ENCODE measurements at places on chromosomes 16 and 17.

DNA sequence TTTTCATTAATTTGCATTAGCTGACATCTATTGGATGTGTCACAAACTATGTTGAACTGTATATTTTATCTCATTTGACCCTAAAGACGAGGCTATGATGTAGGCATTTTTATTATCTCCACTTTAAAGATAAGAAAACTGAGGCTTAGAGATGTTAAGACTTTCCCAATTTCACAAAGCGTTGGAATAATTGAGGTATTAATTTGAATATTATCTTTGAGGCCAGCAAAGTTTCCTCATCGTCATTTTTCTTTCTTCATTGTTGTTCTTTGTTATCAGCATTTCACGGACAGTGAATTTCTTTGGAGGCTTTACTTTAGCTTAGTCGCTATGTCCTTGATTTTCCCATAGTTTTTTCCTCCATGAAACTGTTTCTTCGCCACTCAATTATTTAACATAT, 227.5 kb upstream of the MYOCD start:
- no peak for DNase-seq

- no peak for DNase-seq
These were observed 3.6 kb upstream of the SLC6A4 start for GRCh38 chr17:30239089-30239462.

- no peak for DNase-seq
These were observed 20.2 kb downstream of the AP2B1 start for GRCh38 chr17:35607239-35607847.

DNA sequence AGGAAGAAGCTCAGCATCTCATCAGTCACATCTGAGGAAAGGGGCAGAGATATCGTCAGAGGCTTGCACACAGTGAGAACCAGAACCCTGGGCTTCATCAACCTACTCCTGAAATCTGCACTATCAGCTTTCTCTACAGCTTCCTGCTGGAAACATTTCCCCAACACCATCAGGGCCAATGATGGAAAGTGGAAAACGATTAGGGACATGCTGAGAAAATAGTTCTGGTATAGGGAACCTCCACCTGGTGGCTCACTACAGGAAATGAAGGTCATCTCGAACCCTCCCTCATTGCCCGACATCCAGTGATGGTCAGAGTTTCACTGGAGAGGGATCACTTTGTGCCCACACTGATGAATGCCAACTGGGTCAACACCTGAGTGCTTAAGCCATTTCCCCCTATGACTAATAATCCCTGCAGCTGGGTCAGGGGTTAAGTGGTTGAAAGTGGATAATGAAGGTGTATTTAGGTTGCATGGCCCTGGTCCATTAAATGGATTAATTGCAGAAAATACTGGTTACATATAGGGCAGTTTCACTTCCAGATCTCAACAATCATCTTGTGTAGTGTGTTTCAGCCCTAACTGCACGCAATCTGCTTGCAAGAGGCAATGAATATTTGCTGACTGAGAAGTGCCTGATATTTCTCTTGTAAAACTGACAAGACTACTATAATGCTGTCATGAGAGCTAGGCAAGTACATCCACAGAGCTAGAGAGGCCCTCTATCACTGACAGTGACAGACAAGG, 43.1 kb upstream of the GSG1L start:
- DNase-seq = no peak

DNA sequence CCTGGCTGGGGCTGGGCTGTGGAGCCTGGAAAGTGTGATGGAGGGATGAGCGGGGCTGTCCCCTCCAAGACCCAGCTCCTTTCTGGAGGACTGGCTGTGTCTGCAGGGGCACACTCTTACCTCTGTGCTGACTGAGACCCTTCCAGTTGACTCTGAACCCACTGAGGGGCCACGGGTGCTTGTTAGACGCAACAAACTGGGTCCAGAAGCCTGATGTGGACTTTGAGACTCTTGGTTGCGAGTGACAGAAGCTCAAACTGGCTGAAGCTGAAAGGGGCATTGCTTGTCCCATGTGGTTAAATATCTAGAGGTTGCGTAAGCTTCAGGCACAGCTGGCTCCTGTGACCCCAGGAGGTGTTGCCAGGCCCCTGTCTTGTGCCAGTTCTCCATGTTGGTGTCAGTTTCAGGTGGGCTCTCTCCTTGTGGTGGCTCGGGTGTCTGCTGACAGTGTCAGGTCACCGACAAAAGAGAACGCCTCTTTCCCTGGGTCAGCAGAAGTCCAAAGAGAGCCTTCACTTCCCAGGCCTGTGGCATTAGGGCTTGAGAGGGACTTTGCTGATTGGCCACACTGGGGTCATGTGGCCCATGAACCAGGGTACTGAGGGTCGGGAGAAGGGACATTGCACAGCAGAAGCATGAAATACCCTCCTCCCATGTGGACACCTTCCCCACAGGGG, 16.7 kb downstream of the ADCY7 start:
- DNase-seq = no peak

GRCh38 chr17:80778716-80779115, 212.9 kb upstream of the CHMP6 start:
- DNase-seq = no peak

- no peak for DNase-seq
These were observed 4.0 kb downstream of the LYRM1 start for GRCh38 chr16:20904507-20905081.

DNA sequence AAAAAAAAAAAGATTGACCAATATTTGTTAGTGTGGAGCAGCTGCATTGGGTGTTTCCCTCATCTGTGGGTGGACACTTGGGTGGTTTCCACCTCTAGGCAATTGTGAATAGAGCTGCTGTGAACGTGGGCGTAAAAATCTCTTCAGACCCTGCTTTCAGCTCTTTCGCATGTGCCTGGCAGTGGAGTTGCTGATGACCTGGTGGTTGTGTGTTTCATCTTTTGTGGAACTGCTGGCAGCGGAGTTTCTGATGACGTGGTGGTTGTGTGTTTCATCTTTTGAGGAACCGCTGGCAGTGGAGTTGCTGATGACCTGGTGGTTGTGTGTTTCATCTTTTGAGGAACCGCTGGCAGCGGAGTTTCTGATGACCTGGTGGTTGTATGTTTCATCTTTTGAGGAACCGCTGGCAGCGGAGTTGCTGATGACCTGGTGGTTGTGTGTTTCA, 21.4 kb downstream of the ZC3H18 start:
- peak; percentile 41 for DNase-seq

DNA sequence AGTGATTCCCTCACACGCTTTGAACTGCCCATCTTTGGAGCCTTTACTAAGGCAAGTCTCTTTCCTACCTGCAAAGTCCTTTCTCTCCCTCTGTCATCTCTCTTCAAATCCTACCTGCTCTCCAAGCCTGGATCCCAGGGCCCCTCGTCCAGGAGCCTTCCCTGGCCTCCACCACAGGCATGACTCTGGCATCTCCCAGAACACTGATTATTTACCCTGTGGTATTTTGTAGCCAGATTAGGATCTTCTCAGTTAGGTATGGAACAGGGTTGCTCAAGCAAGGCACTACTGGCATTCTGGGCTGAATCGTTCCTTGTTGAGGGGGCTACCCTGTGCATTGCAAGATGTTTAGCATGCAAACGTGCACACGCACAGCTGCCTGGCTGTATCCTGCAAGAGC, 31.9 kb upstream of the POLR3E start:
- DNase-seq = no peak

GRCh38 chr16:85898521-85899442, at the start of gene IRF8:
TSS of gene IRF8 (plus strand) at chr16:85899162. CDS start at chr16:85903016, 3,854 bp downstream.
- peak; percentile 76 for DNase-seq

DNA sequence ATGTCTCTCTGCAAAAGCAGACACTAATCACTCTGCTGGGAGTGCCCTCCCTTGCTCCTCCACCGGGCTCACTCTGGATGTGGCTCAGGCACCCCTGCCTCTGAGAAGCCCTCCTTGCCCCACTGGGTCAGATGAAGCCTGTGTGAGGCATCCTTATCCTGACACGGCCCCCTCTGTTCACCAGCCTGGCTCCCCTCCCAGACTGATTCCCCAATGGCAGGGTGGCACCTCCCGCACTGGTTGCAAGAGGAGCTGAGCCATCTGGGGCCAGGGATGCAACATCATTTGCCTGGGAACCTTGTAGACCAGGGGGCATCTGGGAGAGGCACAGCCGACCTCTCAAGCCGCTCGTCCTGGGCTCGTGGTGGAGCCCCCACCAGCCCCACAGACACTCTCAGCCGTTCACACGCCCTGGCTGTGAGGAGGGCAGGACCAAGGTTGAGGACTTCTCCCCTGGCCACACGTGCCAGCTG, 6.7 kb downstream of the SMTNL2 start:
- DNase-seq = no peak

DNA sequence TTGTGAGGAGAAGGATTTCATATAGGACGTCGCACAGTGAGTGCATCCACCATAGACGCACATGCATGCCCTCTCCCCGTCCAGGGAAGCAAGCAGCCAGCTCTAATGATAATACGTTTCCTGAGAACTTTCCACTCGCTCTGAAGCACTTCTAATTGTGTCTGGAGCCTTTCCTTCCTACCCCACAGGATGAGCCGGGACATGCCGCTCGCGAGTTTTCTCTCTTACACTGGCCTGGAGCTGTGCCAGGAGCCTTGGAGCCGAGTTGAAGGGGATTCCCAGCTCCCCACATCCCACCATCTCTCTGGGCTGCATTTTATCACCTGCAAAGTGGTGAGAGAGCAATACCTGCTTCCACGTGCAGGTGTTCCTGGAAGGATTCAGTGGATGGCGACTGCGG, 368.1 kb downstream of the C16orf95 start:
- DNase-seq = no peak

DNA sequence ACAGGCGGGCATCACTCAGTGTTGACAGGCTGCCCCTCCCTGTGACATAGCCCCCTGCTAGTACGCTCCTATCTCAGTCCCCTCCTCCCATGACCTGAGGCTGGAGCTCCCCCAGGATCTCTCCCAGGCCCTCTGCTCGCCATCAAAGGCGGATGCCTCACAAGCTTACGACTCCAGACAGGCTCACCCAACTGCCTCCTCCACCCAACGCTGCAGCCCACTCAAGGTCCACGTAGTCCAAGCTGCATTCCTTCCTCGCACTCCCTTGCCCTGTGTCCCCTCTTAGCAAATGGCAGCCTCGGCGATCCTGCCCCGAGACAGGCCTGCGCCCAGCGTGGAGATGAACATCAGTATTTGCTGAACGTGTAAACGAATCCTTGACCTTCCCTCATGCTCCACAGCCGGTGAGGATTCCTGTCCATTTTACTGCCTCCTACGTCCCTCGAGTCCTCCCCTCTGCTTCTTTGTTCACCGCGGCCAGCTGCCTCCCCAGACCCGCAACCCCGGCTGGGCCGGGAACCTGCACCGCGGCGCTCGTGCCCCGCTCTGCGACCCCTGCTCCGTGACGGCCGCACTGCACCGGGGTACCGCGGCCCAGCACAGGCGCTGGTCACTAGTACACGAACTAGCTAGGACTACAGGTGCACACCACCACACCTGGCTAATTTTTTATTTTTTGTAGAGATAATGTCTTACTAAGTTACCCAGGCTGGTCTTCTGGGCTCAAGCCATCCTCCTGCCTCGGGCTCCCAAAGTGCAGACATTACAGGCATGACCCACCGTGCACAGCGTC, 838 bp upstream of the TMEM97 start:
- no peak for DNase-seq

DNA sequence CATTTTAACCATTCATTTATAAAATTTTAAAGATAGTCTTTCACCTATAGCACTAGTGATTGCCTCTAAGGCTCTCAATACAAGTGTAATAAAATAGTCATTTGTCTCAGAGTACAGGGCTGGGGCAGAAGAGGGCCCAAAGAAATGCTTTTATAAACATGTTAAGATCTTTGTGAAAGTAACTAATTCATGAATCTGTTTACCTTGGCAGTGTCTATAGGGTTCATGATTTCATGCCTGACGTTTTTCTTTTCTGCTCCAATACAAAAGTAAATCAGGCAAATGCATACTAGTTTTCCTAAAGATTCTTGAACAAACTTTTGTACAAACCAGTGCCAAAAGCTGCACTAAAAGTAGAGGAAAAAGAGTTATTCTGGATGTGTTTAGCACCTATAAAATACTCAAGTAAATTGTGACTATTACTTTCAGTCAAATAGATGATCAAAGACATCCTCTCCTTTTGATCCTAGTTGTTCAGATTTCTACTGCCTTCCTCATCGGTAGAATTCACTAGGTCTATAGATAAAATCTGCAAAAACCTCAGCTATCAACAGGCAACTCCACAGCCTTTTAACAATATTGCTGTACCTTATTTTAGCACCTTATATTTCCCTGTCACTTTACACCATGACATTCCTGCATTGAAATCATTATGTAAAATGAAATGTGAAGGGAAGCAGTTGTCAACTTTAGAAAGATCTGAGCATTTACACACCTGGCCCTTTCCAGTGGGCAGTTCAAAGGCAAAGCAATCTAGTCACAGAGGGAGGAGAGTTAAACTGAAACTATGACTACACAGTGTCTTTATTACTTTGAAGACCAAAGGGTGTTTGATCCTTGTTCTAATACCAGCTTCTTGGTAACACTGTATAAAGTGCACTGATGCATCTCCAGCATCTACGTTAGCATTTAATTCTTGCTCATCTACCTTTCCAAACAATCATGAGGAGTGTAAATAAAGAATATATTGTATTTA, 100.0 kb upstream of the MED13 start:
- DNase-seq = no peak

DNA sequence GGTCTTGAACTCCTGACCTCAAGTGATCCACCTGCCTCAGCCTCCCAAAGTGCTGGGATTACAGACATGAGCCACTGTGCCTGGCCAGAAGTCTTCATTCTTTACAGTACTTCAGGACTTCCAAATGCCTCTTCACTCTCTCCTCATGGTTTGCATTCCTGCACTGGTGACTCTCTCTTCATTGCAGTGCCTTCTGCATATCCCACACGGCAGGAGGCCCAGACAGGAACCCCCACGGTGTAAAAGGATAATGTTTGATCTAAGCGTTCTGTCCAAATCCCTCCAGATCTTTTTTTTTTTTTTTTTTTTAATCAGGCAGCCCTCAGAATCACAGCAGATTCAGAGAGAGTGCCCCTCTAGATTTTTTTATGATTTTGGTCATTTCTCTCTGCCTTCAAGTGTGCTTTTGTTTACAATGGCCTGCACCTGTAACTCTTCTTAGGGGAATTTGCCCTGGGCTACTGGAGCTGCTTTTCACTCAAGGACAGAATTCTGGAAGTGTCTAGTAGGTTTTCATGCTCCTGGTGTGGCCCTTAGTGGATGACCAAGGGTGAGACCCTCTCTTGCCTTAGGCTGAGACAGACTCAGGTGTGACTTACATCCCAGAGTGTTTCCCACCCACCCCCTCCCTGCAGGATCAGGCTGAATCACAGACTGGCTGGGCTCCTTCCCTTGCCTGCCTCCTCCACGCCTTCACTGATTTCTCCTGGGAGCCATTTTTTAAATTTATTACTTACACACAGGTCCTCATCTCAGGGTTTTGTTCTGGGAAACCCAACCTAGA, 19.8 kb upstream of the NF1 start:
- DNase-seq = no peak

Measured in ascending aorta (tissue), 2 donors.